Type B pancreatic cell (in vitro differentiated cells): ENCODE measurements at places on chromosomes 6 and 20.

DNA sequence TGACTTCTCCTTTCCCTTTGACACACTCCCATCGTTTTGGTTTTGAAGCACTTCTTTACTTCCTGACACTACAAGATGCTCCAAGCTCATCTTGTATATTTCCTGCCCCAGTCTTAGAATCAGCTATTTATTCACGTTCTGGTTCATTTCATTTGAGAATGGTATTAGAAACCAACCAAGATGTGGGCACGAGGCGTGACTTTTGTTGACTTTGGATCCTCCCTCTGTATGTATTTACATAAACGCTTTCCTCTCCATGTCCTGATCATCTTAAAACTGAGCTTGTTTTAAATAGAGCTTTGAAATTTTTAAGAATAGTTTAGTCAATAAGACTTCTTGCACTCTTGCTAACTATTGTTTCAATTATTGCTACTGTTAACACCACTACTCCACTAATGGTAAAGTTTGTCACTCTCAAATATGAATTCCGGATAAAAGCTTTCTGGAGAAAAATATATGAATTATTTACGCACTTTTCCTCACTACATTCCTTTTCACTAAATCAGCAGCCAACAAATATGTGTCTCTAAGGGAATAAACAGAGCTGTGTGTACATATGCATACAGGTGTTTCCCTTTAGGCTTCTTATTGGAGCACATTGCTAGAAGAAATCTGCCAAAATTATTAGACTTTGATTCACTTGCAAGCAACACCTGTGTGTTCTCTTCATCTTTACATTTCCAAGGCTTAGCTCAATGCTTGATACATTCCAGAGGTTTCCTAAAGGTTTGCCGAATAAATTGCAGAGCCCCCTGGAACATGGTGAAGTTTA is 77.3 kb upstream of the TMEM244 start:
- DNase-seq: no peak

- DNase-seq: no peak
Observed at GRCh38 chr6:159973951-159974350, 5.1 kb downstream of the IGF2R start.

GRCh38 chr6:169851641-169852503 is 100.5 kb downstream of the ERMARD start:
- peak; percentile 61 for DNase-seq

- DNase-seq: no peak
Observed at GRCh38 chr20:34925981-34926380, 29.6 kb downstream of the GSS start.

DNA sequence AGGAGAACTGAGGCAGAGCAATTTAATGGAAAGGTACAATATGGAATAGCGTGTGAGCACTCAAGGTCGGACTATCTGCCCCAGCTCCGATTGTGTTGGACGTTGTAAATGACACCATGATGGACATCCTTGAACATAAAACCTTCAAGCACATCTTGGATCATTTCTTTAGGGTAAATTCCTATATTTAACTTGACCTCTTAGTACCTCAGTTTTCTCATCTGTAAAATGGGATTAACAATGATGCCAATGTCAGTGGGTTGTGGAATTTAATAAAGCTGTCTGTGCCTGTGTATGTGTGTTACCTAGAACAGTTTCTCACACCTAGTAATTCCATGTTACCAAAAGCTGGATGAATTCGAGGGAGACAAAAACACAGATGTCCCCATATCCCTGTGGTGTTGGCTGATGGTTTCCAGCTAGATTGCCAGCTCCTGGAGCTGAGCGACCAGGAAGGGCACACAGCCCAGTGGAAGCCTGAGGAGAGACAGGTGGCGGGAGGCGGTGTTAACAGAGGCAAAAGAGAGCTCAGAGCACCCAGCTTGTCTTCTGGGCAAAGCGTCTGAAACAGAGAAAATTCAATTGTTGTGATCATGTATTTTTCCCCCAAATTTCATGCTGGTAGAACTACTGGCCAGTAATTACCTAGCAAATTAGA is 32.6 kb downstream of the MDFI start:
- DNase-seq: no peak

DNA sequence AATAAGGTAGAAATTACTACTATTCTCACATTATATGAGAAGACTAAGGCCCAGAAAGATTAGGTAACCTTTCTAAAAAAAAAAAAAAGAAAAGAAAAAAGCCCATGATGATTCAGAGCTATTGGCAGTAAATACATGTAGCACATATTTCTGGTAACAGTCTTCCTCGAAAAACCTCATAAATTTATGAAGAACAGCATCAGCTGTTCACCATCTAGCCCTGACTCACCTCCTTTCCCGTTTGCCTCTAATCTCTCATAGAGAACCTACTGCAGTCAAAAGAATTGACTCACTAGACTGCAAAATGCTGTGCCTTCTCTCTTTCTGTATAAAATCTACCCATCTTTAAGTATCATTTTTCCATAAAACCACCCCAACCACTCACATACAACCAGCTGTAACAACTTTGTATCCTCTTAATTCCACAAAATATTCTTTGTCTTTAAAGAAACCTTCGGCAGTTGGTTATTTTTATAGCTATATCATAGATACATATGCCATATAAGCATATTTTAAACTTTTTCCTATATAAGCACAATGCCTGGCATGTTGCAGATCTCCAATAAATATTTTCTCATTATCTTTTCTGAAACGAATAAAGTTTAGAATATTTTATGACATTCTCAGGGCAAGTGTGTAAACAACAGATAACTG is 152.7 kb upstream of the ENPP5 start:
- no peak for DNase-seq

DNA sequence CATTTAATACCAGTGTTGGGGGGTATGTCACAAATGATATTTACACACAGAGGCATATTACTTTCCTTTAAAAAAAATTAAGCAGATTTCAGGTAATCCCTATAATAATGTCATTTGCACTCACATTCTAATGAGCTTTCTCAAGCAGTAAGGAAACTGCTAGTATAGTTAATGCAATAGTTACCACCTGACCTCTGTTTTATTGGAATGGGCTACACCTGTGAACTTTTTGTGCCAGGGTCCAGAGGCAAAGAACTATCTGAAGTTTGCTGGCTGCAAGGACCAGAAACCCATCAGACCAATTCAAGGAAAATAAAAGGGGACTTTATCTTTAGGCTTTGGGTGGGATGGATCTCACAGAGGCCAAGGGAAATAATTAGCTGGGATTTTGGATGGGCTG is 2.9 kb upstream of the ZHX3 start:
- DNase-seq: no peak

GRCh38 chr20:62039738-62040137 is 25.9 kb downstream of the TAF4 start:
- no peak for DNase-seq
